ENCODE measurements at places on chromosomes 7 and 10.

- no peak for DNase-seq
Measured at GRCh38 chr10:45135443-45136198, 134.9 kb downstream of the ZNF22 start.

GRCh38 chr10:117876210-117876609, 170.5 kb downstream of the RAB11FIP2 start:
- DNase-seq: no peak

DNA sequence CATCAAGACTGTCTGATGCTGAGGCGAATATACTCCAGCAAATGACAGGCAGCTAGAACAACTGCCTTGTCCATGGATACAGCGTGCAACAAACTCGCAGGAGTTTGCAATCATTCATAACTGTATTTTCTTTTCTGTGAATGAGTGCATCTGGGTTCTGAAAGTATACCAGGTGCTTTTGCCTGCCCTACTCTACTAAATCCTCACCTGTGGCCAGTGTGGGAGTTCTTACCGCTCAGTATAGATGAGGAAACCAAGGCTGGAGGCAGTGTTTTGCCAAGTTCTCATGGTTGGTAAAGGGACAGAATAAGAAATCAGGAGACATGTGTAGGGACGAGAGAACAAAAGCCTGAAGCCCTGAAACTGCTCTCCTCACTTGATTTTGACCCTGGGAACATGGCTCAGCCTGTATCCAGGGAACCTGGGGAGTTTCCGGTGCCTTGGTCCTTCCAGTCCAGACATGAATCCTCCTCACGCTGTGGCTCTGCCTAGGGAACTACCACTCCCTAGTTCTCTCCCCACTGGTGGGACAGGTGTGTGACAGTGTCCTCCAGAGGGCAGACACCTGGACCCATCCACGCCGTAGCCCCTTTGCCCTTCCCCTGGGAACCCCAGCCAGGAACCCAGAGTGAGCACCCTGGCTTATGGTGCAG, 142.0 kb downstream of the CDH23 start:
- no peak for DNase-seq

DNA sequence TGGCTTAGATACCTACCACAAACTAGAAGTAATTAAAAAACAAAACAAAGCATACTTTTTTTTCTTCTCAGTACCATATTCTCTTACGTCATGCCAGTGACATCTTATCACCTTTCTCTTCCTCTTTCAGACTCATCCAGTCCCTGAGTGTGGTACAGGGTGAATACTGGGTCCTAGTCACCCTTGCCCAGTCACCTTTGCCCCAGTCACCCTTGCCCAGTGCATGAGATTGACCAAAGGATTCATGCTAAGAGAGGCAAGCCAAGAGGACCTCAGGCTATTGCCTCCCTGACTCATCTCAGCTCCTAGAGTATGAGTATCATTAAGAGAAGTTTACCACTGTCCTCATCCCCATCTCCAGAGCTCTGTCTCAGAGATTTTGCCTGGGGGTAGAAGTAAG, 10.0 kb upstream of the TSPAN12 start:
- DNase-seq: no peak

GRCh38 chr7:85135977-85136376, 50.9 kb downstream of the SEMA3D start:
- DNase-seq: peak; percentile 44

- no peak for DNase-seq
Measured at GRCh38 chr10:103916254-103916653, 1.7 kb downstream of the STN1 start.
